ENCODE measurements at places on chromosomes 2 and 18. TPM values are rescaled to one million over a fixed set of nuclear protein-coding genes. Genes with fewer than 3 reads are reported as not detected.

The GRP gene
- polyA plus RNA-seq, result 1.3 TPM

The PJVK gene
- polyA plus RNA-seq, result 17.4 TPM

The NTSR2 gene
- not detected for polyA plus RNA-seq

The SERPINE2 gene
- 110 TPM for polyA plus RNA-seq

The ACKR3 gene
- 62.1 TPM for polyA plus RNA-seq

The PLEK gene
- polyA plus RNA-seq, result 4.2 TPM

The SLC5A7 gene
- polyA plus RNA-seq, result 0.53 TPM

Measured in renal pelvis (tissue), 12 donors.